ENCODE measurements at places on chromosomes 4 and X. TPM values are rescaled to one million over a fixed set of nuclear protein-coding genes. Genes with fewer than 3 reads are reported as not detected.

Gene ADGRA3
- 20.7 TPM for total RNA-seq

Gene KDR
- 37.4 TPM for total RNA-seq

Gene ZCCHC18
- not detected for total RNA-seq

Gene RASGEF1B
- total RNA-seq = 32.5 TPM

Gene GALNT7
- total RNA-seq = 9.8 TPM
